RCC 7860 (cell line): ENCODE measurements at places on chromosomes 2 and 18.

- DNase-seq: no peak
These were observed 74.8 kb upstream of the SLC66A3 start for GRCh38 chr2:11080253-11081115.

DNA sequence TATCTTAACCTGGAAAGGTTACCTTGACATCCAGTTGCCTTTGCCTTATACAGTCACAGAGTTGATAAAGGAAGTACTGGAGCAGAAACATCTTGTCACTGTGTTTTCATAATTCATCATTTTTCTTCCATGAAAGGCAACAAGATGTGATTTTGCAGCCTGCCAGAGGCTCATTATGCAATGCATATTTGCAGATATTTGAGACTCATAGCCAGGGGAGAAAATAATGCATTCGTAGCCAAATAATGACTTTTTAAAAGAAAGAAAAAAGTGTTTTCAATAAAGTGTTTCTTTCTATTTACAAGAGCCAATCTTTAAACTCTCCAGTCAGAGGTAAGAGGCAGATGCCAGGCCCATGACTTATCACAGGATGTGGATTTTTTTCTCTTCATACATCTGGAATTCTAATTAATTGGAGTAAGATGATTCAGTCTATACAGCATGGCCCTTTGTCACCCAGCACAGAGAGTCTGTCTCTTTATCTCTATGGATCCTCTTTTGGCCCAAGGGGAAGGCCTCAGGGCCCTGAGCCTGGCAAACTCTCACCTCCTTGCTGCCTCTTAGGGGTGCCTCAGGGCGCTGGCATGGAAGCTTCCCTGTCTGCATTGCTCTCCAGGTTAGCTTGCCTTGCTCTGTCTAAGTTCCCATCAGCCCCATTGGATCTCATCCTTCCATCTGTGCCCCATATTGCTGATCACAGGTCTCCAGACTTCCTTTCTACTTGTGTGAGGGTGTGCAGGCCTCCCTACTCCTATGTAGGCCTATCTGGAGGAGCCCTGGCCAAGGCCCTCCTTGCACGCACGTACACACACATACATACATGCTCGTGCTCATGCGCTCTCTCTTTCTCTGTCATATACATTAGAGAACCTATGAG lies 247.7 kb downstream of the TPGS2 start:
- peak; percentile 73 for DNase-seq

GRCh38 chr18:63889626-63890025 lies 2.1 kb downstream of the SERPINB2 start:
- no peak for DNase-seq

- no peak for DNase-seq
These were observed 31.3 kb upstream of the TOGARAM2 start for GRCh38 chr2:28949617-28950305.

- DNase-seq: no peak
These were observed 134.9 kb downstream of the FAM161A start for GRCh38 chr2:61718965-61719364.

DNA sequence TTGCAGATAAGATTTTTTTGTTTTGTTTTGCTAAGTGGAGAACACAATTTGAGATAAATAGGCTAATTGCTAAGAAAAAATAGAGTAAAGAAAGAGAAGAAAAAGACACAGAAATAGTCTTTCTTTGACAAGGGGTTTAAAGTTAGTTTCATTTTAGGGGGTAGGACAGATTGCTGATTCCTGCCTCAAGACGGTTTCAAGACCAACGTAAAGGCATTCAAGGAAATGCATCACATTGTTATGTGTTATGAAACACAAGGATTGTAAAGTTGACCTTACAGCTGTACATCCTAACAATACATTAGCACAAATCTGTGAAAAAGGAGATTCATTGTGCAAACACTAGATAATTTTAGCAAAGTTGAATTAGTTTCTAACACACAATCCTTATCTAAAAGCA lies 22.7 kb upstream of the ETAA1 start:
- no peak for DNase-seq

GRCh38 chr2:20169796-20170703 lies 54.9 kb downstream of the SDC1 start:
- DNase-seq: no peak

- DNase-seq: no peak
These were observed at the start of gene IL1A for GRCh38 chr2:112784199-112785189. Gene IL1A (minus strand): TSS chr2:112784493. CDS start chr2:112783770, 723 bp downstream.

- peak; percentile 97 for DNase-seq
These were observed 44.9 kb upstream of the YWHAQ start for GRCh38 chr2:9675415-9676351.

GRCh38 chr2:98908931-98909316 lies 27.1 kb downstream of the CRACDL start:
- no peak for DNase-seq

DNA sequence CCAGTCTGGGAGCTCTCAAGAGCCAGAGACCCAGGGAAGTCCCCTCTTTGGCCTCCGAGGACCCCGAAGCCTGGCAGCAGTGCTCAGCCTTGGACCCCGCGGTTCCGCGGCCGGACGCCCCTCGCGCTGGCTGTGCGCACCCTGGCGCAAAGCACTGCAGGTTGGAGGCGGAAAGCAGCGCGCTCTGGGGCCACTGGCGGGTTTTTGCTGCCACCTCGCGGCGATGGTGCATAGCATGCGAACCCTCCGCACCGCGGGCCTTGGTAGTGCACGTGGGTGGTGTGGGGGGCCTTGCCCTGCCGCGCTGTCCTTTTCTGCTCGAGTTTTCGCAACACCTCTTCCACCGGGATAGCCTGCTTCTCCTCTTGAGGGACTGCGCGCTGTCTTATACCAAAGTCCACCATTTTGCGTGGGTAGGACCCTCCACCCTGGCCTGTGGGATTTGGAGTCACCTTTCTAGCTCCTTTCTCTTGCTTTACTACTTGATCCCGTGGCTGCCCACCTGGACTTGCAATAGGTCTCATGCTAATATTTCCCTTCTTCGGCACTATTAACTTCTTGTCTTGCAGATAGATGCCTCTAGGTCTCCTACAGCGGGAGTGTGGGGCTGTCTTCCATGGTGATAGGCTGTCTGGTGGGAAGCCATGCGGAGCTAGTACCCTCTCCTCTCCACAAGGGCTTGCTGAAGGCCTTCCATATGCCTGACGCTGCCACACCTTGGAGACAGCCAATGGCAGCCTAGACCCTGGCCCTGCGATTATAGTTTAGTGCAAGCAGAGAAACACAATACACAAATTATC lies 14.3 kb downstream of the SIX3 start:
- DNase-seq: peak; percentile 17

- DNase-seq: no peak
These were observed 40.2 kb downstream of the SEMA4F start for GRCh38 chr2:74694281-74694680.

- no peak for DNase-seq
These were observed 213.7 kb upstream of the RAB6C start for GRCh38 chr2:129765678-129766351.

DNA sequence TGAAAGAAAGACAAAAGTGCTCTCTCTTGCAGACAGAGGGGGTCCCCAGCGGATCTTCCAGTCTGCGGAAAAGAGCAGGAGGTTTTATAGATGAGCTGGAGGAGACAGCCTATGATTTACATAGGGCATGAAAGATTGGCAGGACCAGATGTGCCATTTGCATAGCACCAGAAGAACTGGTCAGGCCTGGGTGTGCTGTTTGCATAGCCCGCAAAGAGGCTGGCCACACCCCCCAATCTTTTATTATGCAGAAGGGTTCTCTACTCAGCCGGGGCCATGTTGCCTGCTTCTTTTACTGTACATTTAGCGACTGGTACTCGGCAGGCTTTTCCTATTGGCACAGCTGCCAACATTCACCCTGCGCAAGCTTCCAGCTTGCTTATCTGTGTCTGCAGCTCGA lies 317.6 kb downstream of the GALR1 start:
- DNase-seq: no peak

- no peak for DNase-seq
These were observed 81.9 kb downstream of the MOGAT1 start for GRCh38 chr2:222753251-222753824.

DNA sequence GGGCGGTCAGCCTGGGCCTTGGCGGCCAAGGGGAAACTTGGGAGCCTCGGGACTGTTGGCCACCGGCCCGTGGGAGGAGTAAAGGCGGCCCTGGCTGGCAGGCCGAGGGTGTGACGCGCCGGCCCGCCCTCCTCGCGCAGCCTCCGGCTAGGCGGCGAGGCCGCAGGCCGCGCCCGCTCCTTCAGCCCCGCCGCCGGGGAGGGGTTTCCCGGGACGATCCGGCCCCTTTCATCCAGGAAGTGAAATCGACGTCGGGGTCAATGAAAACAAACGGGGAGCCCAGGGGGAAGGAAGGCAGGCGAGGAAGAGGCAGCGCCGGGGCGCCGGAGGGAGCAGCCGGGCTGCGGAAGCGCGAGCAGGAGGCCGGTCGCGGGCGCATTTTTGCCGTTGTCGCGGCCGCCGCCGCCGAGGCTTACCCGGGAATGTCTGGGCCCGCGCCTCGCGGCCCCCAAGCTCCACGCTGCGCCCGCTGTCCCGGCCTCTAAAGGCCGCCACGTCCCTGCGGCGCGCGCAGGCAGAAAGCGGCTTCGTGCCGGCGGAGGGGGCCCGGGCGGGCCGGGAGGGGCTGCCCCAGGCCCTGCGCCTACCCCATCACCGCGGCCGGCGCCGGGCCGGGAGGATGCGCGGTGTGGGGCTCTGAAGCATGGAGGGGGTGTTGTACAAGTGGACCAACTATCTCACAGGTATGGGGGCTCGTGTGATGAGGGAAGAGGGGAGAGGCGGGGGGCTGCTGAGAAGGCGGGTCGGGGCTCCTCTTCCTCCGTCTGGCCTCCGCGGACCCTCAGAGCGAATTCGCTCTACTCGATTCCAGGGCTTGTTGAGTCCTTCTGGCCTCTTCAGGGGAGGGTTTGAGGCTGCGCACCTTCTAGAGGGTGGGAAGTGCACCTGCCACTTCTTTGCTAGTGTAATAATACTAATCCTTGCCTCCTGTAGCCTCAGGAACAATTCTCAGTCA lies at the start of gene PLEKHA3:
PLEKHA3 (plus strand) TSS at position 231 of the 955 bp plus-strand sequence; CDS start at position 644, 413 bp downstream.
- DNase-seq: peak; percentile 91

DNA sequence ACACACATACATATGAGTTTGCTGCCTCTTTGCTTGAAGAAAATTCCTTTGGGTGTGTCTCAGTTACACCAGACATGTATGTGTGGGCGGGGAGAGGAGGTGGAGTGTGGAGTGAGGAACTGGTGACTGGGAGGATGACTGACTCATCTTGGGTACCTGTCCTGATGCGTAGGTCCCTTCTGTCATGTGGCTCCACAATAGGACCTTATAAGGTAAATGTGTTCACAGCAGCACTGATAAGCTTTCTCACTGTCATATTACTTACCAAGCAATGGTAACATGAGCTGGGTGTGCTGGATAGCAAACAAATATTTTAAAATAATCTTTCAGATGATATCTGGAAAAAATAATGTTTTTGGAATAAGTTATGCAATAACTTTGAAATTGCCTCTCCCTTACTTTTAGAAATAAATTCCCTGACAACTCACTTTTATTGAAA lies 45.1 kb downstream of the SLC9A2 start:
- peak; percentile 67 for DNase-seq

- DNase-seq: no peak
These were observed 4.9 kb upstream of the DUSP2 start for GRCh38 chr2:96150007-96150640.

GRCh38 chr18:28522236-28522635 lies 345.3 kb upstream of the CDH2 start:
- DNase-seq: no peak

GRCh38 chr2:37713258-37713700 lies 41.8 kb upstream of the CDC42EP3 start:
- peak; percentile 86 for DNase-seq

- DNase-seq: no peak
These were observed 2.5 kb downstream of the IGFBP5 start for GRCh38 chr2:216692636-216693413.

GRCh38 chr2:201084863-201085262 lies 13.1 kb downstream of the NDUFB3 start:
- no peak for DNase-seq

- DNase-seq: no peak
These were observed 90.3 kb downstream of the COX7A2L start for GRCh38 chr2:42270757-42271156.

GRCh38 chr18:34709750-34710441 lies at the start of gene DTNA:
Gene DTNA (plus strand): TSS chr18:34710298. CDS start chr18:34755977, 45,679 bp downstream.
- peak; percentile 58 for DNase-seq

GRCh38 chr2:11502740-11503292 lies 31.0 kb upstream of the GREB1 start:
- no peak for DNase-seq

DNA sequence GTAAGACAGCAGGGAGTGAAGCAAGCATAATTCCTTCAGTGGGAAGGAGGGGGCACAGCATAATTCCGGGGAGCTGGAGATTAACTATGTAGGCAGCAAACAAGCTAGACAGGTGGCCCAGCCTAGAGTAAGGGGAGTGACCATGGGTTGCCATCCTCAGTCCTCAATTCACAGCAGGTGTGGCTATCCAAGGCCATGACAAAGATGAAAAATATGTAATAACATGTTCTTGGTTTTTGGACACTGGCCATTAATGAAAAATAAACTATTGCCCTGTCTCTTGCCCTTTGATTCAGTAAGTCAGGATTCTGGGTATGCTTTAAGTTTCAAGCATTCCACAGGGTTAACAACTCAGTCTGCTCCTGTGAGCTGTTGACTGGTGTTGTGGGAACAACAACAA lies 65.0 kb downstream of the CYP1B1 start:
- no peak for DNase-seq

DNA sequence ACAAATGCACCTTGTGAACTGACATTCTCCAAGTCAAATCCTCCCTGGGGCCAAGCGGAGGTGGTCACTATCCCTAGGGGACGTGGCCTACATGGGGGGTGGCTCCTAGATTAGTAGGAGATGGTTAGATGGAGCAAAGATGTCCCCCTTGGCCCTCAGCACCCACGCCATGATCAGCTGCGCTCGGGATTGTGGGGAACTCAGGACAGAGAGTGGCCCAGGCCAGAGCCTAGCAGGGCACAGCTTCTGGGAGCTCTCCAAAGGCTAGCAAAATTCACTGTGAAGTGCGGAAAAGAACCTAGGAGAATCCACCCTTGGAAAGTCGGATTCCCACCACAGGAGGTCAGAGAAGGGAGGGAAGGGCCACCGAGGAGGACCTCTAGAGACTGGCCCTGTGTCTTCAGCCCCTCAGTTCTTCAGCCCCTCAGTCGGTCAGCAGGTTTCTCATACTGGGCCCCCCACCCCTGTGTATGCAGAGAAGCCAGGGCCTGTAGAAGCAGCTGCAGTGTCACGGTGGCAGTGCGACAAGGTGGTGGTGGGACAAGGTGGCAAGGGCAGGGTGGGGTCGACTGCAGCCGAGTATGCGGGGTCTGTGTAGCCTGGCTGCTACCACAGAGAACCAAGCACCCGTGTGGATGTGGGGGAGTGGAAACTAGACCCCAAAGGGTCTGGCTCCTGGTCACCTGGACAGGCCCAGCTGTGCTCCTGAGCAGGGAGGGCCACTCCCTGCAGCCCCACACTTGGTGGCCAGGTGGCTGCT lies 18.4 kb downstream of the GPR55 start:
- DNase-seq: no peak

- no peak for DNase-seq
These were observed 1176.8 kb upstream of the GYPC start for GRCh38 chr2:125479143-125479636.

GRCh38 chr2:64655018-64655664 lies 1.4 kb upstream of the SERTAD2 start:
- peak; percentile 7 for DNase-seq
